Amniotic stem cell (primary cell): ENCODE measurements at places on chromosomes 11 and 22.
A peak's percentile ranks its signal among the peaks of the same experiment; 100 is the strongest.

- no peak for DNase-seq
Observed at GRCh38 chr22:48758881-48759875, 1068.5 kb downstream of the BRD1 start.

- DNase-seq: no peak
Observed at GRCh38 chr11:94757037-94757735, 11.0 kb upstream of the AMOTL1 start.

GRCh38 chr11:129798212-129798611, 17.4 kb upstream of the TMEM45B start:
- DNase-seq: no peak

DNA sequence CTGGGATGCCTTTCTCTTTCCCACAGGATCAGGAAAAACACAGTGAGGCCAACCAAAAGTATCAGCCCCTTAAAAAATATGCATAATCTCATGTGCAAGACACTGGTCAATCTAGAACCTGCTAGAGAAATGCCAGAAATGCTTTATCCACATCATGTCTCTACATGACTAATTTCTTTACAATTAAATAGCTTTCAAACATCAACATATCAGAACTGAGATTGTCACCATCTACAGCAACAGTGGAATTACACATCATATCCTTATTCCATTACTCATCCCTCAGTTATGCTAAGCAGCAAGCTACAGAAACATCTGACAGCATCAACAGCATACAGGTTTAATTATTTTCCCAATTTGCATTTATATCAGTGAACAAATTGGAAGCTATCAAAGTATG, 78.8 kb downstream of the DDIAS start:
- DNase-seq: peak; percentile 35

DNA sequence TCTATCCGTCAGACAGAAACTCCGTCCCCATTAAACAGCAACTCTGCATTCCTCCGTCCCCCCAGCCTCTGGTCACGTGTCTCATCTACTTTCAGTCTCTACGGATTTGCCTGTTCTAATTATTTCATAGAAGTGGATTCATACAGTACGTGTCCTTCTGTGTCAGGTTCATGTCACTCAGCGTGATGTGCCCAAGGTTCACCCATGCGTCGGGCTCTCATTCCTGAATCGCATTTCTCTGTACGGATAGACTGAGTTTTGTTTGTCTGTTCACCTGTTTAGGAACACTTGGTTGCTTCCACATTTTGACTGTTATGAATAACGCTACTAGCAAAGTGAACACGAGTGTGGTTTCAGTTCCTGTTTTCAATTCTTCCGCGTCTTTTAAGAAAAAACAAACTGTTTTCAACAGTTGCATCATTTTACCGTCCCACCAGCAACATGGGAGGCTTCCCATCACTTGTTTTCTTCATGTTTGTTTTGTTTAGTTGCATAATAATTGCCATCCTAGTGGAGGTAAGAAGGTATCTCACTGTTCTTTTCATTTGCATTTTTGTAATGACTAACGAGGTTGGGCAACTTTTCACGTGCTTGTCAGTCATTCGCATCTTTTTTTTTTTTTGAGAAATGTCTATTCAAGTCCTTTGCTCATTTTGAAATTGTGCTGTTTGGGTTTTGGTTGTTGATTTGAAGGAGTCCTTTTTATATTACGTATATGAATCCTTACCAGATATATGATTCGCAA, 8.9 kb upstream of the NLRP6 start:
- DNase-seq: no peak

DNA sequence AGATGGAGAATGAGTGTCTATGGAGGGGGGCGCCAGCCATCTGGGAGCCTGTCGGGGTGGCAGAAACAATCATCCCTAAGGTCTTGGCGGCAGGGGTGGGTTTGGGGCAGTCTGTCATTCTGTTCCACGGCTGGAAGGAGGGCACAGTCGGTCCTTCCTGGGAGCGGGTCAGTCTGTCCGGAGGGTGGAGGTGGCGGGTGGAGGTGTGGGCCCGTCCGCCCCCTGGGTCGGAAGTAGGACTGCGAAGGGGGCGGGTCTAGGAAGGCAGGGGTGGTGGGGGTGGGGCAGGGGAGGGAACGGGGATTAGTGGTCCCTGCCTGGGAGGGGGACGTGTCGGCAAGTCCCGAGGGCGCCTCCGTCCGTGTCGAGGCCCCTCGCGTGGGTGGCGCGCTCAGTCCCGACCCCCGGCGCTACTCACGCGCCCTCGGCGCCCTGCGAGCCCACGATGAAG, 461 bp downstream of the TBC1D10A start:
- DNase-seq: no peak

GRCh38 chr11:116615211-116615865, 157.4 kb downstream of the BUD13 start:
- DNase-seq: no peak

DNA sequence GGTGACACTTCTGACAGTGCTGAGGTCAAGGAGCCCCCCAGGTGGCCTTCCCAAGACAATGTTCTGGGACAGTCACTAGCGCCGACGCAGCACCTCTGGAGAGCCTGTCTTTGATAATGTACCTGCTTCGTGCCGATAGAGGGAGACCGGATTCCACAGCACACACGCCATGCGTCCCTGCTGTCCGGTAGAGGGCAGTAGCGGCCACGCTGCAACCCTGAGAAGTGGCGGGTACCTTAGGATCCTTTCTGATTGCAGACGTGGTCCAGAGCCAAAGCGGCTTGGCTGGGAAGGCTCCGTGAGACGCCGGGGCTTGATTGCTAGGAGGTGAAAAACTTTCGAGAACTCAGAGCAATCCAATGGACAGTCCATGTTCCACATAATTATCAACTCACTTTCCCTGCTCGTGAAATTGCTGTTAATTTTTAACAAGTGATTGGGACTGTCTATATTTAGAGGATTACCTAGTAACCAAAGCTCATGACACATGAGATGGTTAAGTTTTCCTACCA, 11.4 kb upstream of the BARX2 start:
- DNase-seq: peak; percentile 64

- DNase-seq: no peak
Observed at GRCh38 chr22:20386336-20386735, 7.6 kb upstream of the ZNF74 start.

- DNase-seq: no peak
Observed at GRCh38 chr11:134719397-134719796, 307.4 kb upstream of the B3GAT1 start.

DNA sequence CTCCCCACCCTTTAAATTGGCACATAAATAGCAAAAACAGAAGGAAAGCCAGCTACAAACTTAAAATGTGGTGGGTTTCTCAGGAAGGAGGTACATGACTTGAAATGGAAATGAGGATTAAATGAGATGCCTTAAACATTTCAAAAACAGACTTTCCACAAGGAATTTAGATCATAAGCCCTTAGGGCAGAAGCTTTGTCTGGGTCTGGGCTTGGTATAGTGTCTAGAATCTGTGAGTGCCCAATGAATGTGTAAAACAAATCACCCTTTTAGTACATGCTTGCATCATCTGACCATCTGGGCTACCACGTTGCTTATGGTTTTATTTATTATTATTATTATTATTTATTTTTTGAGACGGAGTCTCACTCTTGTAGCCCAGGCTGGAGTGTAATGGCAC, 37.1 kb upstream of the CREB3L1 start:
- no peak for DNase-seq

- no peak for DNase-seq
Observed at GRCh38 chr11:81989093-81989492, 744.6 kb downstream of the FAM181B start.

DNA sequence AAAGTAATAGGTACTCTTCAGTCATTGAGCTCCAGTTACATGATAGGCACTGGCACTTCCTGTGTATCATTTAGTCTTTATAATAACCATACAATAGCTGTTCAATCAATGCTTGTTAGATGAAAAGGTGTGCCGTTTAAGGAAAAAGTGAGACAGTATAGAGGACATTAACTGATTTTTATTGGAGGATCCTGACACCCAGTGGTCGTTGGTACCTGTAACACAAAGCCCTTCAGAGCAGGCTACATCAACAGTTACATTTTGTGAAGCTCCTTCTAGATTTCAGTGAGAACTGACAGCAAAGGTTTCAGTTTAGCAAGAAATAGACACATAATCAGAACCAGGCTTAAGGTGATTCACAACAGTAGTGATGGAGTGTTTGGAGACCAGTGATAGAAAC, 44.2 kb downstream of the CCDC81 start:
- DNase-seq: no peak

GRCh38 chr11:66048547-66049323, at the start of gene GAL3ST3:
Gene GAL3ST3 (minus strand): TSS chr11:66049161. CDS start chr11:66045415, 3,746 bp downstream.
- no peak for DNase-seq

DNA sequence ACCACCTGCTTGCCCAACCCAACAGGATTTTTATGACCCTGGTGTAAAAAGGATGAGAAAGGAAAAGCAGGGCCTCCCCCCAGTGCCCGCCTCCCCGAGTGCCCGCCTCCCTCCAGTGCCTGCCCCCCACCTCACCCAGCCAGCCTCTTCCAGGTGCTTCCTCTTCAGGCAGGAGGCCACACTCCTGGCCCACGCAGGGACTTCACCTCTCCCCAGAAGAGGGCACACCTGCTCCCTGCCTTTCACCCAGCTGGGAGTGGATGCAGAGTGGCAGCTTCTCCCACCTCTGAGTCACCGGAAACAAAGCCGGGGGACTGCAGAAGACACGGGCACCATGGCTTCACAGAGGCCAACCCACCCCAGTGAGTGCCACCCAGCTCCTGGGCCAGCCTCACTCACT, 16.1 kb downstream of the CPT1A start:
- no peak for DNase-seq

- no peak for DNase-seq
Observed at GRCh38 chr22:38009000-38009806, 24.8 kb upstream of the SOX10 start.

DNA sequence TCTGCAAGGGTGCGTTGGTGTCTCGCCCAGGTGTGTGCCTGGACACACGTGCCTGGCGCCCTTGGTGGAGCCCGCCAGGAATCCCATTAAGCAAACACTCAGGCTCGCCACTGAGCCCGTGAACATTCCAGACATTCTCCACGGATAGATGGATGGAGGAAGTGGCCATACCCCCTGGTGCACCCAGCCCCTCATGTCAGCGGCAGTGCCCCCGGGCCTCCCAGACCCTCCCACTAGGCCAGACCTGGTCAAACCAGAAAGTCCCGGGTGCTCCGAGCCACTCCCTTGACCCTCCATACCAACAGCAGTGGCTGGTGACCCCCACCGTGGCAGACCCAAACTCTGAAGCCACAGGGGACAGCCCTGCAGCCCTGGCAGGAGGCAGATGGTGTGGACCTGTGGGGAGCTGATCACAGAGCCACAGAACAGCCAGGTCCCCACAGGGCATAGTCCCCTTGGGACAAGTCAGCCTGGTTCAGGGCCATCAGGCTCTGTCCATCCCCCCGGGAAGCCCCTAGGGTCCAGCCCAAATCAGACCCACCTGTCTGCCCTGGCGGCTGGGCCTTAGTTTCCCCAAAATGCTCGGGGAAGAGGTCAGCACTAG, 1.9 kb downstream of the EPS8L2 start:
- no peak for DNase-seq

DNA sequence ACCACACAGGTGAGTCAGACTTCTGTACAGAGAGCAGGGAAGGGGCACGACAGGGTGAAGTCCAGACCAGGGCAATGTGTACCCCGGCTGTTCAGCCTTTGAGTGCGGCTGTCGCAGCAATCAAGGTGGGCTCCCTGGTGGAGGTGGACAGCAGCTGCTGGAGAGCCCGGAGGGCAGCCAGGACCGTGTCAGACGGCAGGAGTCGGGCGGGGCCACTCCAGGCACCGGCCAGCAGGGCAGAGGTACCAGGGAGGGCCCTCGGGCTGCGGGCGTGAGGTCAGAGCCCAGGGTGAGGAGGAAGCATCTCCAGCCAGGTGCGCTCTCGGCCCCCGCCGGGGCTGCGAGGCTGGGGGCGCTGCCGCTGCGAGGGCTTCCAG, 802 bp upstream of the PIM3 start:
- no peak for DNase-seq

GRCh38 chr11:125886997-125887372, 483 bp upstream of the HYLS1 start:
- no peak for DNase-seq

- no peak for DNase-seq
Observed at GRCh38 chr22:40128989-40129388, 48.7 kb upstream of the TNRC6B start.

GRCh38 chr22:19903031-19903430, 38.5 kb upstream of the COMT start:
- no peak for DNase-seq

GRCh38 chr11:1463056-1463455, 23.5 kb downstream of the MOB2 start:
- DNase-seq: no peak

- DNase-seq: no peak
Observed at GRCh38 chr11:102464859-102465500, 12.4 kb upstream of the TMEM123 start.

- no peak for DNase-seq
Observed at GRCh38 chr11:555227-555779, 5.2 kb downstream of the LMNTD2 start.

GRCh38 chr11:39442177-39442576, 2017.3 kb downstream of the LRRC4C start:
- no peak for DNase-seq

DNA sequence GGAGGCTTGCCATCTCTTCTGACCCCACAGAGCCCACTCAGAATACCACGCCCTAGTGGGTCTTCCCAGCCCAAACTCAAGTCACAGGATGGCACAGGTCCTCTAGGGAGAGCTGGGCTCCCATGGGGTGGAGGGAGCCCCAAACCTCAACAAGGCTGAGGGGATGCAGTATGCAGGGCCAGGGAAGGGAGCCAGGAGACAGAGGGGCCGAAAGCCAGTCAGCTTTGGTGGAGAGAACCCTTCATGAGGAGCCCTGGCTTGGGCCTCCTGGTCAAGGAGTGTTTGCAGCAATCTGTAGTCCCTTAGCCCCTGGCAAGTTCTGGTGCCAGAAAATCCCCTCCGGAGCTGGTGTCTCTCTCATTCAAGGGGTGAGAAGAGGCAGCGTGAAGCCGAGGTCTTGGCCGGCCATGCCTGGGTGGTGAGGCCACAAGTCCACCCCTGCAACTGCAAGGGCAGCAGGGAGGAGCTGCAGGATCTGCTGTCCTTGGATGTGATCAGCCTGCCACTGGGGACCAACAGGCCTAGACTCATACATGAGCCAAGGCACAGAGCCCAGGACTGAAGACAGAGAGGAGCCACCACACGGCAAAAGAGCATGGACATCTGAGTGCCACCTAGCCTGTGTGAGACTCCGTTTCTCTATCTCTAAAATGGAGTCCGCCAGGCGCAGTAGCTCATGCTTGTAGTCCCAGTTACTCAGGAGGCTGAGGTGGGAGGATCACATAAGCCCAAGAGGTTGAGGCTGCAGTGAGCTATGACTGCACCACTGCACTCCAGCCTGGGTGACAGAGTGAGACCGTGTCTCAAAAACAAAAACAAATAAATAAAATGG, 24.1 kb downstream of the NEAT1 start:
- no peak for DNase-seq

DNA sequence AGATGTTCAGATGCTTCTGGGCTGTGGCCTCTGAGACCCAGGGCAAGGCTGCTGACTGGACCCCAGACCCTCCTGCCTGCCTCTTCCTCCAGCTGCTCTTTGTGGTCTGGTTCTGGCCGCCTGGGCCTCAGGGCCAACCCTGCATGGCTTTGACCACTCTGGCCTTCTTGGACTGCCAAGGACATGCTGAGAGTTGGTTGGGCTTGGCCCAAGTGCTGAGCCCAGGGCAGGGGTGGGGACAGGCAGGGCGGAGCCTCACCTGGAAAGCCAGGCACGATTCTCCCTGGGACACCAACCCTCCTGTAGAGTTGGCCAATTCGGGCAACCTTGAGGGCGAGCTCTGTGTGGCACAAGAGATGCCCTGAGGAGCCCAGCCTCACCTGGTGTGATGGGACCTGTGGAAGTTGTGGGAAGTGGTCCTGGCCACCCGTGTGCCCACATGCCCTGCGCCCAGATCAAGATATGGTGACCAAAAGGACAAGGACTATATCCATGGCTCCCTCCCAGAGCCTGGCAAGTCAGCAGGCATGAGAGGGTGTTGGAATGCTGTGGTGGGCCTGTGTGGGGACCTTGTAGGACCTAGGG, 11.6 kb downstream of the TANGO2 start:
- no peak for DNase-seq
